ENCODE measurements at places on chromosomes 1 and 21. TPM values are rescaled to one million over a fixed set of nuclear protein-coding genes. Genes with fewer than 3 reads are reported as not detected.

GRCh38 chr1:221469476-221469875 is 272.4 kb downstream of the DUSP10 start:
- DNase-seq: no peak

DNA sequence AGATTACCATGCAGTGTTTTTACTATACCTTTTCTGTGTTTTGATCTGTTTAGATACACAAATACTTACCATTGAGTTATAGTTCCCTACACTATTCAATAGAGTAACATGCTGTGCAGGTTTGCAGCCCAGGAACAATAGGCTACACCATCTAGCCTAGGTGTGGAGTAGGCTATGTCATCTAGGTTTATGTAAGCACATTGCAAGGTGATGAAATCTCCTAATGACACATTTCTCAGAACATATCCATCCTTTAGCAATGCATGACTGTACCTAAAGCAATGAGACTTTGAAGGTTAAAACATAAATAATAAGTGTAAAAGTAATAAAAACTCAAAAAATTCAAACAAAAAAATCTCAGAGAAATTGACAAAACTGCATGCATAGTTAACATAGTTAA is 358.6 kb downstream of the USH2A start:
- DNase-seq: peak; percentile 23

DNA sequence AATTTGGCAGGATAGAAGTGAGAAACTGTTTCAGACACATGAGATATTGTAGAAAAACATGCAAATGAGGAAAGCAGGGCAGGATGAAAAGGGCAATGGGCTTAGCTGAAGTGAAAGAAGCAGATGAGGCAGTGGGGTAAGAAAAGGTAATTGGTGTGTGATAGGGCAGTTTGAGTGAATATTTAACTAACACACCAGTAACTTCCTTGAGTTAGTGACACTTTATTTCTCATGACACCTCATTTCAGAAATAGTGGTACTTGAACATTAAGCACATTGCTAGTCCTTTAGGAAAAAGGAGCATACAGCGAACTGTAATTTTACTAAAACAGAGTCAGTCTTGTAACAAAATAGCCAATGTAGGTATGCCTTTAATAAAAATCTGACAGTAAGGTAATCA is 415.0 kb downstream of the DPYD start:
- DNase-seq: no peak

GRCh38 chr1:111848852-111849545 is 93.3 kb downstream of the DDX20 start:
- DNase-seq: no peak

GRCh38 chr1:224182866-224183590 is at the start of gene DEGS1:
Gene DEGS1 (plus strand): TSS chr1:224183240. CDS start chr1:224183337, 97 bp downstream.
- peak; percentile 28 for DNase-seq

DNA sequence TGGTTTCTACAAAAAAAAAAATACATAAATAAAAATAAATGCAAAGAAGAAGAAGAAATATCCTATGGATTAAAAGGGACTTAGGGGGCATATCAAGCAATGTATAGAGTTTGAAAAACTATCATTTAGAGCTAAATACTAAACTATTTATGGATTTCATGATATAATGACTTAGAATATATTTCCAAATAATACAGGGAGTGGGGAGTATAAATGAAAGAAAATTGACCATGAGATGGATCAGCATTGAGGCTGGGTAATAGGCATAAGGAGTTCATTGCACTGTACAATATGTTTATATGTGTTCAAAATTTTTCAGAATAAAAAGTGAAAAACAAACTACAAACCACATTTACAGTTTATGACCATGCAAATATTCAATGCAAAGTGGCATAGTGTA is 18.8 kb downstream of the NHLH2 start:
- DNase-seq: no peak

- DNase-seq: no peak
These were observed 83.5 kb upstream of the TTC34 start for GRCh38 chr1:2885001-2885400.

GRCh38 chr1:8956461-8957349 is 11.0 kb downstream of the CA6 start:
- no peak for DNase-seq

DNA sequence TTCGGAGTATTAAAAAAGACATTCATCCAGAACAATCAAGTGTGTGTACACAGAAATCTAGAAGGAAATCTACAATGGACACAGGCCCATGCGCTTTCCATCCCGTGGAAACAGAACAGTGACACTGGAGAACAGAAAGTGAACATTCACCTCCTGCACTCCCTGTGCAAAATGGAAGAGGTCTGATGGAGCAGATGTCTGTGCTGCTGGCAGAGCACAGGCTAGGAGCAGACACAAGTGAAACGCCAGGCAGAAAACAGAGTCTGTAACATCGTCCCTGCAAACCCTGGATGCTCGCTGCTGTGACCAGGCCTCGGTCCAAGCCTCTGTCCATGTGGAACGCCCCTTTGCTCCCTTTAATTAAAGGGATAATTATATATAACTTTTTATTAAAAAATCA is 36.1 kb downstream of the SLC45A1 start:
- no peak for DNase-seq

DNA sequence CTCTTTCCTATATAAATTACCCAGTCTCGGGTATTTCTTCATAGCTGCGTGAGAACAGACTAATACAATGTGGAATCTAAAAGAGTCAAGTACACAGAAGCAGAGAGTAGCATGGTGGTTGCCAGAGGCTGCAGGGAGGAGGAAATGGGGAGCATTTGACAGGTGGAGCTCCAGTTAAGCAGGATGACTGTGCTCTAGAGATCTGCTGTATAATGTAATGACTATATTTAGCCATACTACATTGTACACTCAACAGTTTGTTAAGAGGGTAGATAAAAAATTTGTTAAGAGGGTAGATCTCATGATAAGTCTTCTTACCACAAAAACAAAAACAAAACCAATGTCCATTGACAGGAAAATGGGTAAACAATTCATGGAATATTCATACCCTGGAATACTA is 82.1 kb downstream of the MT1HL1 start:
- DNase-seq: no peak

GRCh38 chr1:184840596-184840995 is 85.9 kb upstream of the EDEM3 start:
- no peak for DNase-seq

GRCh38 chr1:197637406-197637805 is 137.9 kb downstream of the DENND1B start:
- DNase-seq: no peak

DNA sequence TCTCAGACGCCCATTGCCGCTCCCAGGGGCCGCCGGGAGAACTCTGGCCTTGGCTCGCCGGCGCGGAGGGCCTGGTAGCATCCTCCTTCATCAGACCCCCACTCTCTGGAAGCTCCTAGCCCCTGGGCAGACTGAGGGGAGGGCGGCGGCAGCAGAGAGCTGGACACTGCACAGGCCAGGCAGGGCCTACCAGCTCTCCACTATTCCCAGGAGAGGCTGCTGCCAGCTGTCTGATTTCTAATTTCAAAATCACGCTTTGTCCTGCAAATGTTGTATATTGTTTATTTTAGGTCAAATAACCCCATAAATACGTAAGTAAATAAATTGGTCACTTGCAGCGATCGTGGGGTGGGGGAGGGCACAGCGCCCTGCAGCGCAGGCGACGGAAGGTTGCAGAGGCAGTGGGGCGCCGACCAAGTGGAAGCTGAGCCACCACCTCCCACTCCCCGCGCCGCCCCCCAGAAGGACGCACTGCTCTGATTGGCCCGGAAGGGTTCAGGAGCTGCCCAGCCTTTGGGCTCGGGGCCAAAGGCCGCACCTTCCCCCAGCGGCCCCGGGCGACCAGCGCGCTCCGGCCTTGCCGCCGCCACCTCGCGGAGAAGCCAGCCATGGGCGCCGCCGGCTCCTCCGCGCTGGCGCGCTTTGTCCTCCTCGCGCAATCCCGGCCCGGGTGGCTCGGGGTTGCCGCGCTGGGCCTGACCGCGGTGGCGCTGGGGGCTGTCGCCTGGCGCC is at the start of gene MTARC1:
Gene MTARC1 (plus strand): TSS at position 577 of the 732 bp plus-strand sequence. CDS start 32 bp downstream, at position 609.
- DNase-seq: no peak

DNA sequence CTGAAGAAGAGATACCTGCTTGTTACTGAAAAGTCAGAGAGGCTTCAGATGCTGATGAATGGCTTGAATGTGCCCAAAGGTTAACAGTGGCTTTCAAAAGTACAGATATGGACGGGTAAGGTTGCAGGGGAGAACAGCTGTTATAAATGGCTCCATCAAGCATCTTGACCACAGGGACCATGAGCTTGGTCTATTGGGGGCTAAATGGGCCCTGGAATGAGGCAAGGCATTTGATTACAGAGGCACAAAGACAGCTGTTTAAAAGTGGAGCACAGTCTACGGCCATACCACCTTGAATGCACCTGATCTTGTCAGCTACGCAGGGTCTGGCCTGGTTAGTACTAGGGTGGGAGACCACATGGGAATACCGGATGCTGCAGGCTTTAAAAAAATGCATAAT is 48.3 kb downstream of the C1orf198 start:
- no peak for DNase-seq

The SON gene
- total RNA-seq: 291 TPM

The VAV3 gene
- 8.8 TPM for total RNA-seq

The RUNX1 gene
- 43.0 TPM for total RNA-seq

The NUP210L gene
- total RNA-seq: not detected

The RASAL2 gene
- 20.8 TPM for total RNA-seq

The SLC2A5 gene
- not detected for total RNA-seq

The B3GALT5 gene
- 4.3 TPM for total RNA-seq

Measured in kidney epithelial cell (primary cell).